GM23248 (cell line): ENCODE measurements at places on chromosomes 4 and X. TPM values are rescaled to one million over a fixed set of nuclear protein-coding genes. Genes with fewer than 3 reads are reported as not detected.
A peak's percentile ranks its signal among the peaks of the same experiment; 100 is the strongest.

DNA sequence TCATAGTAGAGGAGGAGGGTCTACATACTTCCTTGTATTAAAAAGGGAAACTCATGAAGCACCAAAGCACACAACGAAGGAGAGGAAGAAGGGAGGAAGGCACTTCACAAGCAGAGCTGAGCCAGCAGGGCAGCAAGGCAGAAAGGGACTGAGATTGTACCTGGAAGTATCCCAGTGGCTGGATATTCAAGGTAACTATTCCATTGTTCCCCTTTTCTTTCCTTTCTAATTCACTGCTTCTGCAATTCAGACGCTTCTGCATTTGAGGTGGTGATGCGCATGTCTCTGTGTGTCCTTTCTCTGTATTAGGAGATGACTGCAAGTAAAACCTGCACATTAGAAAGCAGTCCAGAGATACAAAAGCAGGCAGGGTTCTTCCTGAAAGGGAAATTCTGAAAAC is 54.9 kb downstream of the UBQLN2 start:
- no peak for DNase-seq

GRCh38 chr4:38178392-38178995 is 218.3 kb downstream of the PTTG2 start:
- no peak for DNase-seq

- DNase-seq: no peak
Measured at GRCh38 chr4:47562297-47562696, 77.2 kb downstream of the ATP10D start.

GRCh38 chr4:44446191-44446590 is 2.4 kb downstream of the KCTD8 start:
- DNase-seq: no peak

The EXOC1 gene
- 44.7 and 46.9 TPM in 2 replicates for total RNA-seq

The NRK gene
- not detected in 2 replicates for total RNA-seq

The NSG1 gene
- total RNA-seq: 0.86 TPM in 1 of 2 replicates, not detected in the other

DNA sequence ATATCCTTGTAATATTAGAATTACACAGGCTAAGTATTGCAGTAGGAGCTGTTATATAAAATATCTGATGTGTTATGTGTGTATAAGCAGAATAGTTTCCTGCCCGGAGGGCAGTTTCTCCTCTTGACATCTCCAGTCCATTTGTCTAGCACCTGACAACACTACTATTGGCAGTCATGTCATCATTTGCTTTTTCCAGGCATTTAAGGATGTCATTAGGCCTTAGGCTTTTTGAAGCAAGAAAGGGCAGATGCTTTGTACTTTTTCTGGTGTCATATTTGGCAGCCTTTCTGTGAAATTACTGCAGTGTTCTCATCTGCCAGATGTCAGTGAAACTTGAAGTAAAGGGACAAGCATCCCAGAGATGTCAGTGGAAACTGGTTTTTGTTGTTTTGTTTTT is 2017.6 kb upstream of the IGFBP7 start:
- DNase-seq: no peak

- DNase-seq: no peak
Measured at GRCh38 chr4:43718369-43718768, 730.2 kb downstream of the KCTD8 start.

DNA sequence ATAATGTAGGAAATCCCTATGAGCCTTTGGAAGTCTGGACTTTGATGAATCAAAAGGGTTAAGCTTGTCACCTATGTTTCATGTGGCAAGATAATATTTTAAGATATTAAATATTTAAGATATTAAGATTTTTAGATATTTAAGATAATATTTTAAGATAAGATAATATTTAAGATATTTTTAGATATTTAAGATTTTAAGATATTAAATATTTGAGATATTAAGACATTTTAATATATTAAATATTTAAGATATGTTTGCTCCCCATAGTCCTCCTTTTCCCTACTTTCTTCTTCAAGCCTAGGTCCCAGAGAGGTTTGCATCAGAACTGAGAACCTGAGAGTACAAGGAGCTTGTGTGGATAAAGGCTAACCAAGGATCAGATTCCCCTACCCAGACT is 478.4 kb upstream of the IGFBP7 start:
- DNase-seq: no peak

The CXCR3 gene
- not detected in 2 replicates for total RNA-seq

DNA sequence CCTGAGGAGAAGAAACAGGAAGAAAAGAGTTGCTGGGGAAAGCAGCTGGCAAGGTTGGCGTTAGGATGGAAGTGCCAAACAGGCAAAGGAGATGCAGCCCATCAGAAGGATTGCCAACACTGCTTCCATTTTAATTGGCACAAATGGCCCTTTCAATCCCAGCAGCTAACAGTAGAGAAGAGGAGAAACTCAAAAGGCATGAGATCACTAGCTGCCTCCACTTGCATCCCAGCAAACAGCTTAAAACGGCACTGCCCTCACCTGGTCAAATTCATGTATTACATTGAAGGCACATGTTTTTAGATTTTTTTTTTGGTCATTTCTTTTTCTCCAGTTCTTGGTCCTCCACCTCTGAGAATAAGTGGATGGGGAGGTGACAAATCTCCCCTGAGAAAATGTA is 14.9 kb upstream of the LOC101059915 start:
- DNase-seq: peak; percentile 67

The STAP1 gene
- not detected in 2 replicates for total RNA-seq

GRCh38 chr4:3399277-3400194 is 42.2 kb upstream of the HGFAC start:
- DNase-seq: peak; percentile 13

- no peak for DNase-seq
Measured at GRCh38 chrX:6732101-6732500, 197.2 kb upstream of the VCX3A start.

DNA sequence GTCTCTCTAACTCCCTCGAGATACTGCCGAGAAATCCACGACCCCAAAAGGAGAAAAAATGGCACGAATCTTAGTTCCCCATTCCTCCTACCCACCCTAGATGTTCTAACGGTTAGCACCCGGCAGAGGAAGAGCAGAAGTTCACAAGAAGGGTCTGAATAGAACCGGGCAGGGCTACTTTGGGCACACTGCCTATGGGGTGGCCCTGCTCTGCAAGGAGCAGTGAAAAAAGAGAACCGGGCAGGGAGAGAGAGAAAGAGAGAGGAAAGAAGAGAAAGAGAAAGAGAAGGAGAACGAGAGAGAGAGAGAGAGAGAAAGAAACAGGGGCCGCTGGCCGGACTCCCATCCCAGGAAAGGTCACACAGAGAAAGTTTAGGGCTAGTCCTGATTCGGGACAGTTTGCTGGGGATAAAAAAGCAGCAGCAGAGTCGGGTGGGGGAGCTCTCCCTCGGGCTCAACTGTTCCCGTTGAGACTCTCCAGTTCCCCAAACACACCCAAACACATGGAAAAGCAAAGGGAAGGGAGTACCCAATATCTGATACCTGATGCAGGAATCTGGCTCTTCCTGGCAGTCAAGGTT is 468 bp downstream of the GLA start:
- DNase-seq: peak; percentile 28

DNA sequence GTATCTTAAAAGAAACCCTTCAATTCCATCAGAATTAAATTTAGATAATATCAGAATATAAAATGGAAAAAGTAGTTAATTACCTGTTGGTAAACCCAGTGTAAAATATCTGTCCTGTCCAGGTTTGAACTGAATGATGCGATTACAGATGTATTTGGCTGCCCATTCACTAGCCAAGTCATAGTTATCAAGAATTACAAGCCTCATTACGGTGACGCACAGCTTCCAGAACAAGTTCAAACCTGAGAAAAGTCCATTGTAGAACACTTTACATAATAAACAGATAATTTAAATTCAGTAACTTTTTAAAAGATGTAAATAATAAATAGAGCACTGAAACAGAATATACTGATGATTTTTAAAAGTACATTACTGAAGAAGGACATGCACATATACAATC is 4.4 kb downstream of the GNPDA2 start:
- no peak for DNase-seq

The SMC1A gene
- 16.8 and 21.1 TPM in 2 replicates for total RNA-seq

- DNase-seq: no peak
Measured at GRCh38 chrX:122421434-122422121, 762.5 kb upstream of the GRIA3 start.

GRCh38 chr4:100644150-100644549 is 126.3 kb upstream of the EMCN start:
- no peak for DNase-seq
